ENCODE measurements at places on chromosomes 13 and 19.

DNA sequence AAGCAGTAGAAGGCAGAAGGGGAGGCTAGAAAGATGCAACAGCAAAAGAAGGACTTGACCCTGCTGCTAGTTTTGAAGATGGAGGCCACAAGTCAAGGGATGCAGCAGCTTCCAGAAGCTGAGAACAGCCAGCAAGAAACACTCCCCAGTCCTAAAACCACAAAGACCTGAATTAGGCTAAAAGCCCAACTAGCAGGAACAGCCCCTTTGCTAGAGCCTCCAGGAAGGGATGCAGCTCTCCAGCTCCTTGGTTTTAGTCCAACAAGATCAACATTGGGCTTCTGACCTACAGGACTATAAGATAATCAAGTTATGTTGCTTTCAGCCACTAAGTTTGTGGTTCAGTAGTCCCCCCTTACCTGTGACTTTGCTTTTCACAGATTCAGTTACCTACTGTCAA is 10.5 kb upstream of the LATS2 start:
- no peak for DNase-seq

GRCh38 chr13:72109863-72110262 is 242.9 kb upstream of the DACH1 start:
- no peak for DNase-seq

DNA sequence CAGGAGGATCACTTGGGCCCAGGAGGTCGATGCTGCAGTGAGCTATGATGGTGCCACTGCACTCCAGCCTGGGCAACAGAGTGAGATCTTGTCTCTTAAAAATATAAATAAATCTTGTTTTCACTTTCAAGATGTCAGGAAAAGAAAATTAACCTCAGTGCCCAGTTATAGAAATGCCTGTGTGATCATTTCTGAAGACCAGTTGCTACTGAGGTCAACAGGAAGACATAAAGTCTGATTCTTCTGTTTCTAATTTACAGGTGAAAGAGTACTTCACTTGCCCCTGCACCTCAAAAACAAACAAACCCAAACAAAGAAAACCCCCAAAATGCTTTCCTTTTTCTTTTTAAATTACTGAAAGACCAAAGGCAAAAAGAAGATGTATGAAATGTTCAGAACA is 174.3 kb upstream of the NBEA start:
- DNase-seq, result no peak

GRCh38 chr19:39197808-39198207 is 1.0 kb downstream of the NCCRP1 start:
- DNase-seq, result no peak

DNA sequence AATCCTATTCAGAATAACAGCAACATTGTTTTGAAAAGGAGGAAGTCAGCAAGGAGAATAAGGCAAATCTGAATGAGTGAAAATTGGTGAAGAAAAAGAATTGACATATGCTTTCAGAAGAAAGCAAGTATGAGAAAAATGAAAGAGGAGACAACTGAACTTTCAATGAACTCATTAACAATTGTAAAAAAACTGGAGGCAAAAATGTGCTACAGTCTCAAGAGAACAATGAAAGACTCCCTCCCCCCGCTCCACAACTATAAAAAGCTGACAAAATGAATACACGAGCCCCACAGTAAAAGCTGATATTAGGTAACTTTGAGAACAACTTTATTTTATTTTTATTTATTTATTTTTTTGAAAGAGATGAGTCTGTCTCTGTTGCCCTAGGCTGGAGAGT is 373.1 kb downstream of the DIAPH3 start:
- no peak for DNase-seq

DNA sequence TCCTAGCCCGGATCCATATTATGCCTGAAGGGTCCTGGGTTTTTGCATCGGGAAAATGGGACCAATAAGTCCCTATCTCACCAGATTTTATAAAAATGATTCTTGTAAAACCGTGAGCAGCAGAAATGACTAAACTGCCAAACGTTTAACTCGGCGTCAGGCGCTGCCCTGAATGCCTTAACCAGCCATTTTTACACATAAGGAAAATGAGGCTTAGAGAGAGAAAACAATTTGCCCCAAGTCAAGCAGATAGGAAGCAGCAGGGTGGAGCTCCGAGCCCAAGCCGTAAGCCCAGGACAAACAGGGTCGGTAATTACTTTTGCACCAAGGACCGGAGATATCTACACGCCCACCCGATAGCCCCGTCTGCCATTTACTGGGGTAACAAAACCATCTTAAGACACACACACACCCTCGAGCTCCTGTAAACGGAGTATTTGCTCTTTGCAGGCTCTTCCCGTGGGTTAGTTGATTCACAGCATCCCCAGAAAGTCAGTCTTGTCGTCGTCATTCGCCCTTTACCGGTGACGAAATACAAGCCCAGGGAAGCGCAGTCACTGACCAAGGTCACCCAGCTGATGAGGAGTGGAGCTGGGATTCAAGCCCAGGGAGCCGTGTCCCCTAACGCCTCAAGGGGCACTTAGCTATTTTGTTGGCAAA is 16.0 kb upstream of the MRI1 start:
- no peak for DNase-seq

- DNase-seq, result no peak
Observed at GRCh38 chr13:27281420-27281819, 10.8 kb downstream of the RASL11A start.

DNA sequence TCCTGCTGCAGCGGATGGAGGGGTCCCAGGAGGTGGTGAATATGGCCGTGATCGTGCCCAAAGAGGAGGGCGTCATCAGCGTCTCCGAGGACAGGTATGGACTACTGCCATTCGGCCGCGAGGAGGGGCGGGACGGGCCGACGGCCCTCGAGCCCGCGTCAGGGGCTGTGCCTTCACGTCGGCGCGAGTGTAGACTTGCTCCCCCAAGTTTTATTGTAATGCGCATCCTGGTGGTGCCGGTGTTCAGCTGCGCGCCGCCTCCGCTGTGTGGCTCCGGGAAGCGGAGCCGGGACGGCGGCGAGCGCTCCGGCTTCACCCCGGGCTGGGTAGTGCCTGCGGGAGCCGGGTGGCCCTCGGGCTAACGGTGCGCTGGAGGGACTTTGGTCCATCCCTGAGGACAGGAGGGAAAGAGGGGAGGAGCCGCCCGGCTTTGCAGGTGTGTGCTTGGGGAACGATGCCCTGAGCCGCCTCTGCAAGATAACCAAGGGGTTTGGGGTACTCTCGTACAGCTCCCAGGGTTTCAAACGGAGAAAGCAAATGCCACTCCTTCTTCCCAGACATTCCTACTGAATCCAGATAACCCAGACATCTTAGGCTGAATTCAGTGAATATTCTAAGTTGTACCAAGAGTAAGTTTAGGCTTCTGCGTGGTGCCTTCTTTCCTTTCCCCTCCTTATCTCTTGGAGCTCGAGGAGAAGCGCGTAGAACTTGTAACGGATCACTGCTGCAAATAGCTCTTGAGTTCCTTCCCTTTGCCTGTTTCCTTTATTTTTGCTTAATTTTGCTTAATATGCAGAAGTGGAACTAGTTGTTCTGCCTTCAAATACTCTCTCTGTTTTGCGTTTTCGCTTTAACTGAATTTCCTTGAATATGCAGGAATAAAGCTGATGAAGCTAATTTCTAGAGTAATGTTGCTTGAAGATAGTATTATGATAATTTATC is 740 bp downstream of the WDFY2 start:
- peak; percentile 67 for DNase-seq

- DNase-seq, result no peak
Observed at GRCh38 chr19:48509467-48510194, 2.0 kb downstream of the LMTK3 start.

- DNase-seq, result no peak
Observed at GRCh38 chr19:19687090-19687489, 18.5 kb downstream of the ZNF101 start.

GRCh38 chr13:114049626-114050101 is 75.8 kb upstream of the C13orf46 start:
- DNase-seq, result no peak

GRCh38 chr13:30398601-30399072 is 23.7 kb upstream of the UBE2L5 start:
- DNase-seq, result no peak

- DNase-seq, result peak; percentile 86
Observed at GRCh38 chr13:99339736-99340397, 32.7 kb upstream of the GPR183 start.

- no peak for DNase-seq
Observed at GRCh38 chr13:66180836-66181235, 1049.3 kb downstream of the PCDH9 start.

GRCh38 chr19:1366296-1366695 is 17.4 kb upstream of the NDUFS7 start:
- DNase-seq, result no peak

GRCh38 chr19:40763963-40764362 is 11.4 kb upstream of the MIA start:
- DNase-seq, result no peak

DNA sequence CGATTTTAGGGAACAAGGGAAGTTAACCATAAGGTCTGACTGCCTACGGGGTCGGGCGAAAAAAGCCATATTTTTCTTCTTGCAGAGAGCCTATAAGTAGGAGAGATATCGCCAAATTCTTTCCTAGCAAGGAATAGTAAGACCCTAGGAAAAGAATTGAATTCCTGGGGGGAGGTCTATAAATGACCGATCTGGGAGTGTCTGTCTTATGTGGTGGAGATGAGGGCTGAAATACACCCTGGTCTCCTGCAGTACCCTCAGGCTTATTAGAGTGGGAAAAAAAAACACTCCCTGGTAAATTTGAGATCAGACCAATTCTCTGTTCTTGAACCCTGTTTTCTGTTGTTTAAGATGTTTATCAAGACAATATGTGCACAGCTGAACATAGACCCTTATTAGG is 447.5 kb upstream of the ATXN8OS start:
- no peak for DNase-seq

DNA sequence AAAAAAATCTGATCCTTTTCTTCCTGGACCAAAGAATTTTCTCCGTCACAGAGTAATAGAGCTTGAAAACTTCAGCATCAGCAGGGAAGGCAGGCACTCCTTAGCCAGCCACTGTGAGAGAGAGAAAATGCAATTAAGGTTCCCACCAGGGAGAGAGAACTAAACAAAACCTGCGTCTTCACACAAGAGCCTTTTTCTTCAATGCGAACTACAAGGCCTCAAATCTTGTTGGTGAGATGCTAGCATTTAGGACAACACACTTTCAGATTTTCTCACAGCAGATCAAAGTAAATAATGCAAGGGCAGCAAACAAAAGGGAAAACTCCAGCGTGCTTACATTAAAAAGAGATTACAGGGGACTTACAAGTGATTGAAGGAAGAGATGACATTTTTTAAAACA is 80.1 kb downstream of the DACH1 start:
- no peak for DNase-seq

- DNase-seq, result no peak
Observed at GRCh38 chr19:38819231-38819920, 6.6 kb upstream of the LGALS4 start.

DNA sequence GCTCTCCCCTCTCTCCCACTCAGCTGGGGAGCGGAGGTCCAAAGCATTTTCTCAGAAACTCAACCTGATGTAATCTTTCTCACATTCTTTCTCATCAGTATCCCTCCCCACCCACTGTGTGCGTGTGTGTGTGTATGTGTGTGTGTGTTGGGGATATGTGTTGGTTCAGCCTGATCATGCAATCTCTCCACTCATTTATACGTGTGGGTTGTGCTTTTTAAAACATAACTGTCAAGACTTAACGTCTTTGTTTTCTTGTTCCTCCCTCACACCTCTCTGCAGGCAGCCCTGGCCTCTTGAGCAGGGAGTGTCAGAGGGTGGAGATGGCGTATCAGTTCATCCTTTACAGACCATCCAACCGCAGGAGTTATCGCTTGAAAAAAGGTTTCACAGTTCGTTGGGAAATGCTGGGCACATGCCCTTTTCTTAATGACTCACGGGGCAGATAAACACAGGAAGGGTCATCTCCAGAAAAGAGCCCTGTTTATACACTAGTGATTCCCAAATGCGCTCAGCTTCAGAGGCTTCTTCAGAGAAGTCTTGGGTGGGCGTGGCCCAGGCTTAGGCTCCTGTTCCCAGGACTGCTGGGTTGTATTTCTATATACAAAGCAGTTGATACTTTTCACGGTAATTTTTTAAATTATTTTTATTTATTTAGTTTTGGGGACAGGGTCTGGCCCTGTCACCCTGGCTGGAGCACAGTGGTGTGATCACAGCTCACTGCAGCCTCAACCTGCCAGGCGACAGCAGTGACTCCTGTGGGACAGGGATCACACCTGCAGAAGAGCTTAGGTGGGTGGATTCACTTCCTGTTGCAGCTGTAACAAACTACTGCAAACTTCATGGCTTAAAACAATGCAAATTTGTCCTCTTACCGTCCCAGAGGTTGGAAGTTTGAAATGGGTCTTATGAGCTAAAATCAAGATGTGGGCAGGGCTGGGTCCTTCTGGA is 60.3 kb downstream of the CCDC70 start:
- no peak for DNase-seq

GRCh38 chr13:25170554-25171111 is 1.5 kb downstream of the AMER2 start:
- DNase-seq, result no peak

GRCh38 chr13:27353166-27353583 is 71.2 kb upstream of the GTF3A start:
- no peak for DNase-seq

DNA sequence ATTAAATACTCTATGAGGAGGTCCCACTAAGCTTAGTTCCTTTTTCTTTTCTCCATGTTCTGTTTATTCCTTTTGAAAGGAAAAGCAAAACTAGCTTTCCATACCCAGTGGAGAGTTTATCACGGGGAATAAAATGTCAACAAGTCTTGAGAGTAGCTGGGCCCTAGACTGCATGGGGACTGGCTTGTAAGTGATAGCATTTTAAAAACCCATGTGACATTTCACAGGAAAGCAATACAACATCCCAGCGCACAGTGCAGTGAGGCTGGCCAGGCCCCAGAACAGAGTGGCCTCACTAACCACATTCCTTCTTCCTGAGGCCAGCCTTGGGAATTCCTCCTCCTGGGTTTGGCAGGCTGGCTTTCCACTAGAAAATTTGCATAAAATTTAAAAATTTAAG is 149.8 kb downstream of the DLEU7 start:
- no peak for DNase-seq

DNA sequence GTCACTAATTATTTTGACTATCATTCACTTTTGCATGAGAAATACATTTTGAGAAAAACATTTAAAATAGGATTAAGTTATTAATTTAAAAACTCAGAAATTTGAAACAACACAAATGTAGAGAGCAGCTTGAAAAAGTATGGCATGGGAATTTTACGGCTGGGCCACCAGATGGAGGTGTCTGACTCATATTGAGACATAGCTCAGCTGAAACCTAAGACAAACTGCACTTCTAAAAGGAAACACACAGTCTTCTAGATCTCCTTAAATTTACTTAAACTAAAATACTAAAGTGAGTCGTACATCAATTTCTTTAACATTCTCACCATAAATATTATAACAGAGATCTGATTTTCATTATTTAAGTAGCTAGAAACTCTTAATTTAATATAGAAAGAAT is 41.9 kb upstream of the POSTN start:
- no peak for DNase-seq

- no peak for DNase-seq
Observed at GRCh38 chr19:36169084-36169760, 17.0 kb upstream of the COX7A1 start.

All from AML-193 (cell line).